GM12864 (cell line): ENCODE measurements at places on chromosomes 4 and X.

GRCh38 chr4:181364504-181364903, 878.7 kb upstream of the TENM3 start:
- DNase-seq: no peak

DNA sequence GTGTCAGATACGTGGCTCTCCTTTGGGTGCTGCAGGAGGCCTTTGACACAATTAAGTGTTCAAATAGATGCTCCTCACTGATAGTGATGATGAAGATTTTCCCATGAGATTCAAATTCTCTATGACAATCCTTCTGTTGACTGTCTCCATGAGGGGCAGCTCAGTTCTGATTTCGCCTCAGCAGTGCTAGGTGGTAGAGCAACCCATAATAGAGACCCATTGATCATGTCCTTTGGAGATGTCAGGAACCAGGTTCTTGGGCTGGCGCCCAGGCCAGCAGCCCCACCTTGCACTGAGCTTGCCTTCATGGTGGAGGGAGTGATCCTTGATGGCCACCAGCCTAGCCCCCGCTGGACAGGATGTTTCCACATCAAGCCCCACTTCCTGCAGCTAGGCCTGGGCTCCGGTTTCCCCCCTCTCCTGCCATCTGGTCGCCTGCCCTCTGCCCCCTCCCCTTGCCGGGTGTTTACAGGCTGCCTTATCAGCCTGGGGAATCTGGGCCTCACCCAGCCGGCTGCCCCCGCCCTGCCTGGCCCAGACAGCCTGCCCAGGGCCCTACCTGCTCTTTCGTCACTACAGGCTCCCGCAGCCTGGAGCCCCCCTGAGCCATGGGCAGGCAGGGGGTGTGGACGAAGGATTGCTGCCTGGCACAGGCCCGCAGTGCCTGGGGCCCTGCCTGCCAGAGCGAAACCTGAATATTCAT, 12.6 kb downstream of the ELF4 start:
- no peak for DNase-seq

GRCh38 chrX:108439426-108439942, at the start of gene COL4A5:
Gene COL4A5, plus strand, starts transcription at chrX:108439838. Its CDS starts 288 bp downstream, at chrX:108440126.
- DNase-seq: no peak

DNA sequence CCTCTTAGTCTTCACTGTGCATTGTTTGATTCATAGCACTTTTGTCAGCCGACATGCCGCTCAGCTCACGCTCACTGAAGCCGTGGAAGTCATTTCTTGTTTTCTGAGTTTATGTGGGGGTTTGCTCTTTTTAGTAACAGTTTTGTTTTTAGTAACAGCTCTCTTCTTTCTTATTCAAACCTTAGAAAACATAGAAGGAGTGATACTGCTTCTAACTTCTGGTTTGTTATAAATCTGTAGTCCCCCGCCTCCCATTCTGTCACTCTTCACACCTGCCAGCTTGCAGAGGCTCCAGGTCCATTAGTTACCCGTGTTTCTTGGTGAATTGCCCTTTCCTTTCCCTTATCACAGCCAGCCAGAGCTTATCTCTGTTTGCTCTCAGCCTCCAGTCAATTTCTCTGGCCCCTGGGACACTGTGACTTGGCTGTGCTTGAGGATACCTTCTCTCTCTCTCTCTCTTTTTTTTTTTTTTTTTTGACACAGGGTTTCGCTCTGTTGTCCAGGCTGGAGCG, 50.5 kb downstream of the GRK4 start:
- peak; percentile 56 for DNase-seq

- DNase-seq: no peak
Measured at GRCh38 chrX:151753313-151754046, 18.9 kb downstream of the CNGA2 start.

GRCh38 chr4:74014332-74014731, 15.9 kb upstream of the CXCL5 start:
- no peak for DNase-seq

- no peak for DNase-seq
Measured at GRCh38 chr4:159400558-159401225, 297.8 kb downstream of the RAPGEF2 start.

DNA sequence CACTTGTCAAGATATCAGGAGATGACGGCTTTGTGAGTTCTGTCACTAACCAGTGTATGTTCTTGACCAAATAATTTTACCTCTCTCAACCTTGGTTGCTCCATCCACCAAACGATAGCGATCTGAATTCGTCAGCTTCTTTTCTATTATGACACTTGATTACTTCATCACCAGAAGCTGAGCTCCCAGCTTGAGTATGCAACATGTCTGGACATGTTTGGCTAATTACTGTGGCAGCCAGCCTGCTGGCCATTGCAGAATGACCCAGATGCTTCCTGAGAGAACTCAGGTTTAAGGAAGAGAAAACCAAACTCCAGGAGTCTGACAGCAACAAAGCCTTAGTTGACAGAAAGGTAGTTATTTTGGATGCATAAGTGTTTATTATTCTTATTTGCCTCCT, 46.4 kb upstream of the PARM1 start:
- DNase-seq: no peak

GRCh38 chr4:123121241-123121907, 199.0 kb upstream of the NUDT6 start:
- DNase-seq: no peak

GRCh38 chrX:2584251-2585157, 83.7 kb upstream of the DHRSX start:
- DNase-seq: no peak

GRCh38 chrX:97050392-97050791, 166.7 kb downstream of the RPA4 start:
- DNase-seq: no peak

DNA sequence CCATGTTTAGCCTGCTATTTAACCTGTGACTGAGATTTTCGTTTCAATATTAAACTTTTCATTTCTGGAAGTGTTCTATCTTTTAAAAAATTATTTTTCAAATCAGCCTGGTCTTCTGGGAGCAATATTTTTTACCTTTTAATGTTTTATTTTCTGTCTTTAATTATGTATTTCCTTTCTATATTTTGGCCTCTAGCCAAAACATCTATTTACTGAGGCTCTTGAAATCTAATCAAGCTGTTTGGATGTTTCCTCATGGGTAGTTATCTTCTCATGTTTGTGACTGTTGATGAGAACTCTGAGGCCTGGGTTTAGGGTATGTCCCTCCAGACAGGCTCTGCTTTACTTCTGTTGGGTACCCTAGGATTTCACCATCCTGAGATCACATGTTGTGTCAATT, 10.3 kb upstream of the SLC10A4 start:
- no peak for DNase-seq

GRCh38 chrX:124720532-124720931, 374.2 kb downstream of the SH2D1A start:
- no peak for DNase-seq

GRCh38 chrX:29453333-29453732, 762.0 kb upstream of the MAGEB2 start:
- DNase-seq: no peak

- no peak for DNase-seq
Measured at GRCh38 chrX:20159797-20160385, 18.3 kb upstream of the EIF1AX start.

GRCh38 chrX:49204709-49205108, 4.7 kb upstream of the SYP start:
- DNase-seq: no peak

GRCh38 chr4:76620723-76621468, 185.9 kb downstream of the SHROOM3 start:
- DNase-seq: no peak

DNA sequence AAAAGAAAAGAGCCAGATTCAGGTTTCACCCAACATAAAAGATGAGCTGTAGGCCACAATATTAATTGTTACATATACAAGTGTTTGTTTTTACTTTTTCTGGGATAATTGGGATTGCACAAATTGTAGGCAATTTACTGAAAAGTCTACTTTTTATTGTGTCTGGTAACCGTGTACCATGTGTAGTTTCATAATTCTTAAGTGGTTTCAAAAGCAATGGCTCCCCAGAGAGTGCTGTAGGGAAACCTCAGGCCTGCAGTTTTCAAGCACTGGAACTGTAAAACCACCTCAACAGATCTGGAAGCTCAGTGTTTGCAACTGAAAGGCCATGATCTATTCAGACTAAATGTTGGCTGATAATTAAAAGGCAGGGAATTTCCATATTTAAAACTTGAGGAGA, 53.9 kb upstream of the MMAA start:
- DNase-seq: no peak

GRCh38 chr4:124938836-124939235, 226.3 kb upstream of the ANKRD50 start:
- no peak for DNase-seq

- DNase-seq: no peak
Measured at GRCh38 chr4:14368391-14368790, 633.9 kb upstream of the CPEB2 start.

- no peak for DNase-seq
Measured at GRCh38 chr4:98506462-98507132, 151.8 kb downstream of the TSPAN5 start.

DNA sequence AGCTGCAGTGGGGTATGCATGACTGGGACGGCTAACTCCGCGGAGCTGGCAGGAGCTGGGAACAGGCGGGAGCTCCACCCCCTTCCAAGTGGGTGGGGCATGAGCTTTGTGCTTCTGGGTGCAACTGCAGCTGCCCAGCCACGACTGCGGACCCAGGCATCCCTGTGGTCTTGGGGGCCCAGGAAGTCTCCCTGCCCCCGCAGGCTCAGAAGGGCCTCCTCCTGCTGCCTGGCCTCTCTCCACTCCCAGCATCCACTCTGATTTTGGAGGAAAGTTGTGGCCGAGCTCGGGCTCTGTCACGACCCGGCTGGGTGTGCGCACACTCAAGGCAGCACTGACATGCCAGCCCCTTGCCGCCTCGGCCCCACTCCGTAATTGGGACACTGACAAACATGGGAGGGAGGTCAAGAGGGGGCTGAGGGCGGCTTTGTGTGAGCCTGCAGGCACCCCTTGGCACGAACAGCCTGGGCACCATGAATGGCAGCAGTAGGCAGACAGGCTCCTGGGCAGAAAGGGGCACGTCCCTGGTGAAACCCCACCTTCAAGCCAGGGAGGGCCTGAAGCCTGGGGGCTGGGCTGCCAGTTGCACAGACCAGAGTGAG, 822.6 kb downstream of the GLUD2 start:
- DNase-seq: no peak

DNA sequence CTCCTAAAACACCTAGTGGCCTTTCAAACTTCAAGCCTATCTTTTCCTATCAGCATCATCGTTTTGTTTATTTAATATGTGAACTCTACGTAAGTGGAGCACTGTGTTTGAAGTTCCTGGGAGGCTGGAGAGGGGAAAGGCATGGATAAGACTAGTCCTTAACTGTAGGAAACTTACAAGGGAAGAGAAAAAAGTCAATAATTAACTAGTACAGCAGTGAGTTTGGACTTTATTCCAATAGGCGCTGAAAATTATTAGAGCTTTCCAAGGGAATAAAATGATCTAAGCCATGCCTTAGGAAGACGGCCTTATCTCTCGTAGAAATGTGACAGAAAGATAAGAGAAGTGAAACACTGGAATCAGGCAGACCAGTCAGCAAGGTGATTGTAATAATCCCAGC, 55.3 kb downstream of the AMOT start:
- no peak for DNase-seq

DNA sequence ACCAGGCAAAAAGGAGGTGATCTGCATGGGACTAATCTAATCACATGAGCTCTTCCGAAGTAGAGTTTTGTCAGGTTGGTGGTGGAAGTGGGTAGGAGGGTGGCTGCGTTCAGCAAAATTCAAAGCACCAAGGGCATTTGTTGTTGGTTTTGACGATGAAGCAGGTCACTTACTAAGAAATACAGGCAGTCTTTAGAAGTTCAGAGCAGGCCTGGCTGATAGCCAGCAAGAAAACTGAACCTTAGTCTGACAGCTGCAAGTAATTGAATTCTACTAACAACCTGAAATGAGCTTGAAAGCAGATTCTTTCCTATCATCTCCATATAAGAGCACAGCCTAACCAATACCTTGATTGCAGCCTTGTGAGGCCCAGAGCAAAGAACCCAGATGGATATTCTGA, 505.8 kb downstream of the KLHL13 start:
- DNase-seq: no peak

- DNase-seq: no peak
Measured at GRCh38 chr4:179196511-179196910, 1754.3 kb upstream of the AGA start.

- no peak for DNase-seq
Measured at GRCh38 chrX:130028196-130028595, 45.8 kb downstream of the BCORL1 start.

DNA sequence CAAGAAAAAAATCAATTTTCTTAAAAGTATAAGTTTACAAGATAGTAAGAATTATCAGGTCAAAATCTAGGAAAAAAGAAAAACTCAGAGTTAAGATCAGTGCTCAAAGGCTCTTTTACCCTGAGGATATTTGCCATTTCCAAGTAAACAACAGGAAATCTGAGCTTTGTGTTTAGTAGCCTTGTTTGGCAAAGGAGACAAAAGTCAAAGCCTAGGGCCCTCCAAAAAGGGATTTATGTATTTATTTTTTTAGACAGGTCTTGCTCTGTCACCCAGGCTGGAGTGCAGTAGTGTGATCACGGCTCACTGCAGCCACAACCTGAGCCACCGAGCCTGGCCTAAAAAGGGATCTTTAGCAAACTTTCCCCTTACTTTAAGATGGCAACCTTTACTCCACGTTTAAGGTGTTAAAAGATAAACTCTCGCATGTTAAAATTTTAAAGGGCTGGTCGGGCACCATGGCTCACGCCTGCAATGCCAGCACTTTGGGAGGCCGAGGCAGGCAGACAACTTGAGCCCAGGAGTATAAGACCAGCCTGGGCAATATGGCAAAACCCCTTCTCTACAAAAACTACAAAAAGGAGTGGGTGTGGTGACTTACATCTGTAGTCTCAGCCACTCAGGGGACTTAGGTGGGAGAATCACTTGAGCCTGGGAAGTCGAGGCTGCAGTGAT, 21.3 kb upstream of the OPHN1 start:
- no peak for DNase-seq

DNA sequence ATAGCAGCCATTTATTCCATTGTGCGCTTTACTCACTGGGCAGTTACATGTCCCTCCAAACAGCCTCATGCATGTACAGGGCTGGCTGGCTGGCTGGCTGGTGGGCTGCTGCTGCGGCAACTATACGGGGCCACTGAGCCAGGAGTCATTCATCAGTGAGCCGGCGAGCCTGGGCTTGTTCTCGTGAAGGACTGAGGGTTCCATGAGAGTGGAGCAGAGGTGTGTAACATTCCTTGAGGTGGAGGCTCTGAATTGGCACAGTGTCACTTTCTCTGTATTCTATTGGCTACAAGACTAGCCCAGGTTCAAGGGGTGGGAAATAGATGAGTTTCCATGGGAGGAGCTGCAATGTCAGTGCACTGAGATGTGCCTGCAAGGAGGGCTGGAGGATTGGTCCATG, 89.1 kb downstream of the ARHGAP10 start:
- DNase-seq: no peak

- no peak for DNase-seq
Measured at GRCh38 chr4:72702948-72703347, 133.9 kb upstream of the ADAMTS3 start.
